ENCODE measurements at places on chromosomes 16 and 17.

DNA sequence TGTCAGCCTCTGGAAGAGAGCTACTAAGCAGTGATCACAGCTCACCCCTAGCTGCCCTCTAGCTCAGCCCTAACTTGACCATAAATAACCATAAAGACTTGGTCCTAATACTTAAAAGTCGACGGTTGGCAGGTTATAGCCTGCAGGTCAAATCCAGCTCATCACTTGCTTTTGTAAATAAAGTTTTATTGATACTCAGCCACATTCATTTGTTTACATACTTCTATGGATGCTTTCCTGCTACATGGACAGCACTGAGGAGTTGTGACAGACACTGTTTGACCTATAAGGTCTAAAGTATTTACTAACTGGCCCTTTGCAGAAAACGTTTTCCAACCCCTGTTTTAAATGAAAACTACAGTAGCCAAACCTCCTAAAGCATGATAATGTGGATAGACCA, 151.6 kb upstream of the ASIC2 start:
- no peak for DNase-seq

- DNase-seq, result no peak
Measured at GRCh38 chr16:6496996-6497395, 835.6 kb upstream of the RBFOX1 start.

DNA sequence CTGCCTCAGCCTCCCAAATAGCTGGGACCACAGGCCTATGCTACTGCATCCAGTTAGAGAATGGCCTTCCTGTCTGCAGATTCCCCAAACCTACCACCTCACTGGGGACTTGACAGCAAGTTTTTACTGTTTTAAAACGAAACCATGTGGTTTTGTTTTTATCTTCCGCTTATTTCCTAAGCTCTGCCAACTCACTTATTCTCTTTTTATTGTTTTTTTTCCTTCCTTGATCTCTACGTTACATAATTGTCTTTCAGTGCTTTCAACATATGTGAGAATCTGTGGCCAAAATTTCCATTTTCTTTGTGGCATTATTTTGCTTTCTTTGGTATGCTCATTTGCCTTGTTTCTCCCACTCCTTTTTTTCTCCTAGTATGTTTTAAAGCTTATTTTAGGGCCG, 14.6 kb upstream of the SLC38A7 start:
- DNase-seq, result no peak

DNA sequence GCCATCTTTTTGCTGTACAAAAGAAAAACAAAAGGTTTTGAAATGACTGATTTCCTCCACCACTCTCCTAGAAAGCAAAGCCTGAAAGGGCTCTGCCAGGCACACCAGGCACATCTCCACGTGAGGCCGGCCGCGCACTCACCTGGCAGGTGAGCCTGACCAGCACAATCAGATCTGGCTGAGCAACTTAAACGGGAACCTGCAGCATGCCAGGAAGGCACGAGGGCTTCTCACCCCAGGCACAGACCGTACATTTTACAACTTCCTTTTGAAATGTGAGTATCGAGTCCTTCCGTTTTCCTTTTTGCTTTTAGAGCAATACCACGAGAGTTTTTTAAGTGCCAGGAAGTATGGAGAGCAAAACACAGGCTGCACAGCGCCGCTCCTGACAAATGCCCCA, 22.5 kb downstream of the SLC38A10 start:
- no peak for DNase-seq

GRCh38 chr17:51423421-51424160, 163.2 kb downstream of the UTP18 start:
- no peak for DNase-seq
